Hair follicle dermal papilla cell (primary cell): ENCODE measurements at places on chromosomes 11 and 22. TPM values are rescaled to one million over a fixed set of nuclear protein-coding genes. Genes with fewer than 3 reads are reported as not detected.

The CEND1 gene
- 0.97 and 1.9 TPM in 2 replicates for total RNA-seq

The CHRDL2 gene
- total RNA-seq = 0.16 TPM in 1 of 2 replicates, not detected in the other

The FXYD6 gene
- total RNA-seq = not detected in 2 replicates

The TTLL1 gene
- 19.3 and 20.2 TPM in 2 replicates for total RNA-seq

The TUG1 gene
- total RNA-seq = 66.3 and 86.3 TPM in 2 replicates

The MYBPC3 gene
- total RNA-seq = not detected in 2 replicates

The FAM111B gene
- total RNA-seq = 0.36 and 0.97 TPM in 2 replicates

The ANO5 gene
- 0.12 and 0.65 TPM in 2 replicates for total RNA-seq

The CD6 gene
- total RNA-seq = not detected in 2 replicates
